ENCODE measurements at places on chromosomes 7 and 10.
A peak's percentile ranks its signal among the peaks of the same experiment; 100 is the strongest.

- peak; percentile 67 for DNase-seq
Observed at GRCh38 chr10:110138197-110138812, 69.1 kb upstream of the MXI1 start.

GRCh38 chr10:104054430-104054829 is 31.2 kb downstream of the COL17A1 start:
- DNase-seq: peak; percentile 78

- no peak for DNase-seq
Observed at GRCh38 chr10:53573498-53573897, 800.9 kb upstream of the MBL2 start.

- no peak for DNase-seq
Observed at GRCh38 chr10:112847778-112848177, 102.3 kb upstream of the TCF7L2 start.

DNA sequence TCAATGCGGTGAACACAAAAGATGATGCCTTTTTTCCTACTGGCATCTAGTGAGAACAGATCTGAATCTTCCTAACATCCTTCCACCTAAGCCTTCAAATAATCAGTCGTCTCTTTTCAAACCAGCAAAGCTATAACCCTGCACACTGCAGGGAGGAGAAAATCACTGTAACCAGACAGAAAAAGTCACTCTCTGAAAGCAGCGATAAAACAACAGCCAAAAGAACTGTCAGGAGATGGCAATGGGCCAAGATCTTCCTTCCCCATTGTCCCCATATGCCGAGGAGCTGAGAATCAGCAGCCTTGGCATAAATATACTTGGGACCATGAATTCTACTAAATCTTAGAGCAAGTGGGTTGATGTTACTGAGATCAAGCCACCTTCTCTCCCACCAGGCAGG is 13.1 kb downstream of the FZD9 start:
- no peak for DNase-seq

DNA sequence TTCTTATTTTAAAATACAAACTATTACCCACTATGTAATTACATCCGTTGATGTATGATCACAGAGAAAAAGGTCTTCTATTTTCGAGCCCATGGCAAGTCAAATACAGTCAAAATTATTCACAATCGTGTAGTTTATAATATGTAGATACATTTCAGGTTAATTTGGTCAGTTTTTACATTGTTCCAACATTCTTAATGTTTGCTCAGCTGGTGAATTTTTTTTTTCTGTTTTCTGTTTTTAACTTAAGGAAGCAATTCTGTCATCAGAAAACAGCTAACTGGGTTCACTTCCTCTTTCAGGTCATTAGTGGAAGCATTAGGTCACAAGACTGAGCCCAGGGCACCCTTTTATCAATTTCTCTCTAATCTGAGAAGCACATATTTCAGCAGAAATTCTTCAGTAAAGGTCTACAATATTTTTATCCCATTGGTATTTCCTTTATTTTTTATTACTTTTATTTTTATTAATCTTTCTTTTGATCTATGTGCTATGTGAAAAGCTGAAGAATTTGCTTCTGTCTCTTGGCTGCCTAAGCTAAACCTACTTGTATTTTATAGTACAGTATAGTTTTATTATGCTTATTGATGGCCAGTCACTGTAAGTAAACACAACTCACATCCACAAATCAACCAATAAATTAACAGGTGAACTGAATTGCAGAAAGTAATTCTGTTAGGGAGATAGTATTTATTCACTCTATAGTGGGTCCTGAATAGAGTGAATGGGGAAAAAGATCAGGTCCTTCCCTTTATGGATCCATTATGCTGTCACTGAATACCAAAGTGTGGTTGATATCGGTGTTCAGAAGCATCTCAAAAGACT is 84.6 kb downstream of the ICA1 start:
- no peak for DNase-seq

GRCh38 chr7:38795593-38795992 is 113.4 kb downstream of the VPS41 start:
- no peak for DNase-seq

DNA sequence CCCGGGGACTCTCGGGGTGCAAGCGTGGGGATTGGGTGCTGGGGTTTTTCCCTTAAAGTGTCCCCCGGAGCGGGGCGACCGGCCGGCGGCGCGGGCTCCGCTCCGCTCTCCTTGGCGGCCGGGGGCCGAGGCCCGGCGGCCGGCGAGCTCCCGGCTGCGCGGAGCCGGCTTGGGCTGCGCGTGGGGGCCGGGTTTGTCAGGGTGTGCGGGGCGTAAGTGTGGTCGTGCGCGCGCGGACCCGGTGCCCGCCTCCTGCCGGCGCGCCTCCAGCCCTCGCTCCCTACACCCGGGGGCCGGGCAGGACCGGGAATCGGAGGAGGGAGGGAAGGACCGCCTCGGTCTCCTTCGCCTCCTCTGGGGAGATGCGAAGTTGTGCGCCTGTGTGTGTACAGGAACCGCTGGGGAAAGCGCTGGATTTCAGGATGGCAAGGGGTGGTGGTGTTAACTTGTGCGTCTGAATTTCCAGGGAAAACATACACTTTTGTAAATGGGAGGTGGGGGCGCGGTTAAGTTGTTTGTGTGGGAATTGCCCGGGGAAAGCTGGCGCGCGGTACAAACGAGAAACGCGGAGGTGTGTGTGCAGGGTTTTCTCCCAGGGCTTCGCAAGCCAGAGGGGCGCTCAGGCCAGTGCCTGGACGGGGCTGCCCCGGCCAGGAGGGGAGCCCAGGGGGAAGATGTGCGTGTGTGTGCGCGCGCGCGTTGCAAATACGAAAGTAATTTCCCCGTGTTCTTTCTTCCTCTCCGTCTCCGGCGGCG is 737 bp downstream of the ZMIZ1 start:
- peak; percentile 46 for DNase-seq

DNA sequence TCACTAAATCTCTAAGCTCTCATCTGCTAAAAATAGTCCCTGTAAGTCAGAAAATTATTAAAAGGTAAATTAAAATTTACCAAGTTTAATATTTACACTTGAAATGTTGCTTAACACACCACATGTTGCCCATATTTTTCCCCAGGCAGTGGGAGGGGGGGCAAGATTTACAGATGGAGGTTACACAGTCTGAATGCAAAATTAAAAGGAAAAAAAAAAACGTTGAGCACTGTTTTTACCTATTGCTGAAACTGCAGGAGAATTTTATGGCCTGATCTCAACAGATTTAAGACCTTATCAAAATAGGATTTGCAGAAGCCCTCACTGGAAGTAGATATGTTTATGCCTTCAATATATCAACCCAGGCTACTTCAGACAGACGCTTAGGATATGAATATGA is 133.4 kb downstream of the SFMBT2 start:
- no peak for DNase-seq

GRCh38 chr7:51518646-51519045 is 202.0 kb upstream of the COBL start:
- DNase-seq: no peak

DNA sequence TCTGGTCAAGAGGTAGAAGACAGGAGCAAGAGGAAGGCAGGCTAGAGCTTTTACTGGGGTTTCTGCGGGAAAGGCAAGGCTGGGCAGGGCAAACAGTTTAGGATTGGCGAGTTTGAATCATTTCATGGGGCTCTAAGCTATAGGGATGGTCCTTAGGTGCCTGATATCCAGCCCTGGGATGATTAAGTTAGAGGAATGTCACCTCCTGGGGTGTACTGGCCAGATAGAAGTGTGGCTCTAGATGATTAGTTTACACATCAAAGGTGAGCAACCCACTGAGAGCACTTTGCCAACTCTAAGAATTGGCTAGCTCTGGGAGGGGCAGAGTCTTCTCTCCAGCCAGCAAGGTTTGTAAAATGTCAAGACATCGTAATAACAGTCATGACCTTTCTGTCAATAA is 52.4 kb downstream of the ZNF365 start:
- no peak for DNase-seq

- no peak for DNase-seq
Observed at GRCh38 chr10:79269443-79269842, 77.8 kb upstream of the PPIF start.

GRCh38 chr7:106278695-106279094 is 6.1 kb downstream of the NAMPT start:
- no peak for DNase-seq

- DNase-seq: no peak
Observed at GRCh38 chr7:13803134-13803533, 186.3 kb downstream of the ETV1 start.

DNA sequence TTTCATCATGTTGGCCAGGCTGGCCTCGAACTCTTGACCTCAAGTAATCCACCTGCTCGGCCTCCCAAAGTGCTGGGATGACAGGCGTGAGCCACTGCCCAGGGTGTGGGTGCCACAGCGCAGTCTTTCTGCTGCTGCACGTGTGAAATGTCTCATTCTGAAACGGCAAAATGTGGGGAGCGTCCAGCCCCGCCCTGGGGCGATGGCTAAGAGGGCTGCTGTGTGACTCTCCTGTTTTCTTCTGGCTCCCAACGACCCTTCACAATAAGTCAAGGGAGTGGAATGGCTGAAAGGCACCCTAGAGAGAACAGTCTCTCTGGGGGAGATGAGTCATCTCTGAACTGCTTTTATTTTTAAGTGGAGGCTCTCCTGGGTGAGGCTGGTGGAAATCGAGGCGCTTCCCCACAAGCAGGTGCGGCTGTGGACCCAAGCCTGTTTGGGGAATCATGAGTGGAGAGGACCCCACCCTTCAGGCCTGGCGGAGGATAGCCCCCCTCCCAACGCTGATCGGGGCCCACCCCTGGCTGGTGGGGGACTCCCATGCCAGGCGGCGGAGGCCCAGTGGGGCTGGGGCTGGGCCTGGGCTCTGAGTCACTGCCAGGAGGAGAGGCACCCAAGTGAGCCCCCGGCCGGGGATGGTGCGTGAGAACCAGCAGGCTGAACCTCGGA is 18.0 kb downstream of the ADAP1 start:
- no peak for DNase-seq

- no peak for DNase-seq
Observed at GRCh38 chr10:124339119-124340032, 79.3 kb downstream of the OAT start.

GRCh38 chr10:103668351-103669242 is 175.1 kb downstream of the NEURL1 start:
- DNase-seq: peak; percentile 61

DNA sequence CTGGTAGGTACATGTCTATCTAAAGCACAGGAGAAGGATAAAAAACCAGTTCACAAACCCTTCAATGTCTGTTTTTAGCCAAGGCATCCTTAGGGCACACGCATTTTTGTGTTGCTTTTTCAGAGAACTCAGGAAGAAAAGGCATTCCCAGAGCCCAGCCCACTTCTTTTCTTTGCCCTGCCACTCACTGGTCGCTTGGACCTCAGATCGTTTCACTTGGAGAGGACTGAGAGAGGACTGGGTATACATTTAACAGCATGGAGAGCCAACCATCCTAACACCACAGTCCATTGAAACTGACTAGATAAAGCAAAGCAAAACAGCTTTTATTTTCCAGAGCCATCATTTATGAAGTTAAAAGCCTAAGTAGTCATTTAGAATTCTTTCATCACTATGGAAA is 194.2 kb downstream of the CAMK1D start:
- no peak for DNase-seq

- no peak for DNase-seq
Observed at GRCh38 chr10:11743461-11744338, 1.5 kb downstream of the ECHDC3 start.

- DNase-seq: no peak
Observed at GRCh38 chr10:77261146-77261545, 376.5 kb downstream of the KCNMA1 start.

DNA sequence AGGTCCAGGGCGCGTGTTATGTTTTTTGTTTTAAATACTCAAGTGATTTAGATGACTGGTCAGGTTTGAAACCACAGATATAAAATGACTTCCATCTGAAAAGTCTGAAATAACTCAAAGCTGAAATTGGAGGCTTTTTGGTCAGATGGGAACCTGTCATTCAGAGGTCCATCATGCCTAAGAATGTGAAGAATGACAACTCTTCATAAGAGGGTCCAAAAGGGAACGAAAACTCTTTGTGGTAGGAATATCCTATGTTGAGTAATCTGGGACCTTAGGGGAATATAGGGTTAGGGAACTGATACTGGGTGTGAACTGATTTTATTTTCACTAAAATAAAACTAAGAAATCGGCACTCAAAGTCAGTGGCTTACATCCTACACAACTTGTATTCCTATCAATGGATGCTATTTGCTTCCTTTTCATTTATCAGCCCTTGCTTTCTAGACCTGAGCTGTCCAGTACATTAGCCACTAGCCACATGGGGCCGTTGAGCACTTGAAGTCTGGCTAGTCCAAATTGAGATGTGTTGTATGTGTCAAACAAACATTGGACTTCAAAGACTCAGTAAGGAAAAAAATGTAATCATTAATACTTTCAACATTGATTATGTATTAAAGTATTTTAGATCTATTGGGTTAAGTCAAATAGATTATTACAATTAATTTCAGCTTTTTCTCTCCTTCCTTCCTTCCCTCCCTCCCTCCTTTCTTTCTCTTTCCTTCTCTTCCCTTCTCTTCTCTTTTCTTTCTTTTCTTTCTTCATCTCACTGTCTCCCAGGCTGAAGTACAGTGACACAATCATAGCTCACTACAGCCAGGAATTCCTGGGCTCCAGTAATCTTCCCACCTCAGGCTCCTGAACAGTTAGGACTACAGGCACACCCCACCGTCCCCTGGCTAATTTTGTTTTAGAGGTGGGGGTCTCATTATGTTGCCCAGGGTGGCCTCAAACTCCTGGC is 56.5 kb upstream of the KDM7A start:
- DNase-seq: no peak

GRCh38 chr10:78403781-78404180 is 370.1 kb downstream of the RPS24 start:
- no peak for DNase-seq

GRCh38 chr10:32151871-32152270 is 95.6 kb upstream of the KIF5B start:
- no peak for DNase-seq
